Astrocyte of the hippocampus (primary cell): ENCODE measurements at places on chromosomes 4 and X.
A peak's percentile ranks its signal among the peaks of the same experiment; 100 is the strongest.

DNA sequence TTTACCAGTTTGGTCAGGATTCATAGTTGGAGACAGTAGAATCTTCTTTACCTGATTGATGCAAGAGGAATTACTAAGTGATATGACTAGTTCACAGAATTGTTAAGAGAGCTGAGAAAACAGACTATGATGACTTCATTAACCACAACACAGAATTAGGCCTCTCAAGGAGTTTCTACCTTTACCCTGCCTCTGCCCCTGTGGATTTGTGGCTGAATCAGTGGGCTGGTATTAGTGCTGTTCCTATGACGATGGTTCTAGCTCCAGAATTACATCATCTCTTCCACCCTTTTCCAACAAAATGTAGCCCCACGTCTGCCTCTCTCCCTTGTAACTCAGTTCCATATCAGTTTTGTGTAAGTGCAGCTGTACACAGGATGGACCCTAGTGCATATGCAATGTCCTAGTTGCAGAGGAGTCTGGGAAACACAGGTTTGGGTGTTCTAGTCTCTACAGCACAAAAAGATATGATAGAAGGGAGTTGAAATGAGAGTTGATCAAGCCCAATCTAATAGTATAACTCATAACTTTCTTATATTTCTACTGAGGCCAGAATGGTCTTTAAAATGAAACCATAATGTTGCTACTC lies 99.3 kb downstream of the ANXA5 start:
- peak; percentile 39 for DNase-seq

DNA sequence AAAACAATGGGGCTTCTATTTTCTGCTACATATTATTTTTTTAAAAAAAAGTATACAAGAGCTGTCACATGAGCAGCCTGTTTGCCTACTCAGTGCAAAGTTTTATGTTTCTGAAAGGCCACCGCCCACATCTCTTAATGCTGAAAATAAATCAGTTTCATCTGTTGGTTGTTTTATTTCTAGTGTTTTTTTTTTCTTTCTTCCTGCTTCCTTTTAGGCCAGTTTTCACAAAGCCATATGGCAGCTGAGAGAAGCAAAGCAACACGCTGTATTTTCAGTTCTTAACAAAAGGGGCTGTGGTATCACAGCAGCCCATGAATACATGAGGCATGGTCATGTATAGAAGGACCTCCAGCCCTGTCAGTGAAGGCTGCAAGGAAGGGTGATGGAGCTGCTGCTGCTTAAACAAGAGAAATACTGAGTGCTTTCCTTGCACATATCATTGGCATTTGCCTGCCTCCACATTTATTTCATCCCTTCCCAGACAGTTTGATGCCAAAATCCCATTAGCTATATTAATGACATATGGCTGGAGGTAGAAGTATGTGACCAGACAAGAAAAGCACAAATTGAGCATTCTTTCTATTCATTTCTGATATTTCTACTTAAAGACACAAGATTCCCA lies 172.5 kb downstream of the PCDH18 start:
- DNase-seq: no peak

DNA sequence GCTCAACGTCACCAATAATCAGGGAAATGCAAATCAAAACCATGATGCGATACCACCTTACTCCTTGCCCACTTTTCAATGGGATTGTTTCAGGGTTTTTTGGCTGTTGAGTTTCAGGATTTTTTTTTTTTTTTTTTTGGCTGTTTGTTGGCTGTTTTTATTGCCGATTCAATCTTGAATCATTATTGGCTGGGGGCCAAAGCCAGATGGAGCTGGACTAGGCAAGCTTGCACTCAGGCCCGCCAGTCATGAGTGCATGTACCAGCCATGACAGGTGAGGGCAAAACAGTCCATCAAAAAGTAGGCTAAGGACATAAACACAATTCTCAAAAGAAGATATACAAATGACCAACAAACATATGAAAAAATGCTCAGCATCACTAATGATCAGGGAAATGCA lies 13.3 kb downstream of the YIPF7 start:
- no peak for DNase-seq

GRCh38 chrX:21948897-21949578 lies 8.5 kb downstream of the SMS start:
- DNase-seq: no peak

DNA sequence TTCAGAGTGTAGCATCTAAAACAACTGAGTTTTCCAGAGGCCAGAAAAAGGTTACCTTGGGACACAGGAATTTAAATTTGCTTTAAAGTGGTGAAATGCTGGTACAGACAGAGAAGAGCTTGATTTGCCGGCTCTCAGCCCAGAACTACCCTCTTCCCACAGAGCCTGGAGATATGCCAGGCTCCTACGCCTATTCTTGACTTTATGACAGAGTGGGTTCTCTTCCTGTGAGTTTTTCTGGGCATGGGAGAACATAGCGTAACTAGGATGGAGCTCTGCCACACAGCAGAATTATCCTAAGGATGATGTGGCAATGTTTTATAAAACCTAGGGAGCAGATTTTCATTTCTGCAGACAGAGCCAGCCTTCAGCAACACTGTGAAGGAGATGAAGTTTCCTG lies 241.8 kb downstream of the GRIA3 start:
- peak; percentile 55 for DNase-seq

DNA sequence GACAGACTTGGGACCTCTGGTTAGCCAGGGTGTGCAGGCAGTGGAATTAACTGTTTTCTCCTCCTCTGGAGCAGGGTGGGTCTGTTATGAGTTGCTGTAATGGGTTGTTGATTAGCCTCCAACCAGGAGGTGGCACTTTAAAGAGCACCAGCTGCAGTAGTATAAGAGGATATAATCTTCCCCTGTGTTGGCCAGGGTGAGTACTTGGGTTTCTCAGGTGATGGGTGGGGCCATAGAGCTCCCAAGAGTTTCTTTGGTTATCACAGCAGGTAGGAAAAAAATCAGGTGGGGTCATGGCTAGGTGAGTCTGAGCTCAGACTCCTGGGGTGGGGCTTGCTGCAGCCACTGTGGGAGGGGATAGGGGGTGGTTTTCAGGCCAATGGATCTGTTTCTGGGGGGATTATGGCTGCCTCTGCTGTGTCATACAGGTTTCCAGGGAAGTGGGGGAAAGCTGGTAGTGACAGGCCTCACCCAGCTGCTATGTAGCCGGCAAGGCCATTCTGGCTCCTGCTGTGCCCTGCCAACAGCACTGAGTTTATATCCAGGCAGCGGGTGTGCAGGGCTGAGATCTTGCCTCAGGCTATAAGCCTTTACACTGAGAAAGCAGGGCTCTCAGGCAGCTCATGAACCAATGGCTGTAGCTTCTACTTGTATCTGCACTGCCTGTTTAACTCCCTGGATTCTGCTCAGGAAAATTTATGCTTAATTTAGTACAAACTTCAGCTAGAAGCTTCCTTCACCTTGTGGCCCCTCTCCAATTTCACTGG lies 70.1 kb downstream of the CCNG2 start:
- no peak for DNase-seq

GRCh38 chrX:10244915-10245622 lies 88.3 kb downstream of the CLCN4 start:
- DNase-seq: peak; percentile 30

DNA sequence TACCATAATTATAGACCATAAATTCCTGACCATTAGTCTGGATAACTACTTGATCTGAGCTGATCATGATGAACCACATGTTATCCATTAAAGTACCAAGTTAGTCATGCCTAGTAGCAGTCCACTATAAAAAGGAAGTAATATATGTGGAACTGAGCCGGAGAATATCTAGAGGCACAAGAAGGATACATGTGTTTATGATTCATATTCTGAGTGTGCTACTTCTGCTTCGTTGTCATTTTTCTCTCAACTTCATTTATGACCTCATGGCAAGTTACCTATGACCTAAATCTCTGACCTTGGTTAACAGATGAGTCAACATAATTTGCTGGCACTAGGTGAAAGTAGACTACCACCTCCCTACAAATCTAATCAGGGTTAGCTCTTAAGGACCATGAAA lies 56.5 kb upstream of the ANKRD17 start:
- DNase-seq: no peak

- DNase-seq: no peak
These were observed 130.5 kb downstream of the PTTG2 start for GRCh38 chr4:38090455-38091246.

- DNase-seq: peak; percentile 77
These were observed 72.1 kb downstream of the PRSS12 start for GRCh38 chr4:118280501-118281218.

GRCh38 chr4:996997-997374 lies 3.8 kb upstream of the SLC26A1 start:
- DNase-seq: no peak

DNA sequence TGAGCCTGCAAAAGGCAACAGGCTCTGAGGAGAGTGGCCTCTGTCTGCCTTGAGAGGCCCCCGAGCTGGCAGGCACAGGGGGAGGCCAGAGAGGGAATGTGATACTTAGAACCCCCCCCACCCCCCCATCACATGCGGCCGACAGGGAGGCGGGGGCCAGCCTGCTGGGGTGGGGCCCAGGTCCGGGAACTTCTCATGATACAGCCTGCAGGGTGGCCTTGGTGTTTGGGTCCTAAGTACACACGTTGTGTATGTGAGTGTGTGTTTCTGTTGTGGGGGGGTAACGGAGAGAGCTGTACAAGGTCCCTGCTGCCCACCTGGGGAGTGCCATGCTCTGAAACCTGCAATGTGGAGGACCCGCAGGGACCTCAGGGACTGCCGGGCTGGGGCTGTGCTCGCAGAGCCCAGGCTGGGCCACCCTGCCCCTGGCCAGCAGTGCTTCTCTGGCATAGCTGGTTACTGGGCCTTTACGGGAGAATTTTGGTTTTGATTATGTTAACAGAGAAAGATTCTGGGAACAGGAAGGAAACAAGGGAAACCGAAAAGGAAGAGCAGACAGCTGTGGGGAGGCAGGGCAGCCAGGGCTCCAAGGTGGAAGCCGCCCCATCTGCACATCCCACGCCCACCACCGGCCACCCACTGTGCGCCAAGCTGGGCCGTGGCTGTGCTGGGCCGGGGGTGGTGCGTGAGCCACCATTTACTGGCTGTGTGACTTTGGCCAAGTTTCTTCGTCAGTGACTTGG lies 19.9 kb downstream of the SH3BP2 start:
- no peak for DNase-seq

DNA sequence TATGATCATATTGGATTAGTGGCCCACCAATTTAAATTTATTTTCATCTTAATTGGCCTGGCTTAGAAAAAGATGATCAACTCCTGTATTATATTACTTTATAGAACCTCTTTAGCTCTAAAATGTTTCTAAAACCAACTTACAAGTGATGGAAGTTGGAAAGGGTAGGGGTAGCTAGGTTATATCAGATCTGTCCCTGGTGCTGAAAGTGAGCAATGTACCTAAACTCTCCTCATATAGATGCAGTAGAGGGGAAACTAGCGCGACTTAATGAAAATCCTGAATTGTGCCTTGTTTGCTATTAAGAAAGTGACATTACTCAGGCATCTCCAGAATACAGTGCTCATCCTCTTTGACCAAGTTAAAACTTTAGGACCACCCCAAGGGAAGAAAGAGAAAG lies 7.5 kb upstream of the PTCHD1 start:
- peak; percentile 20 for DNase-seq

DNA sequence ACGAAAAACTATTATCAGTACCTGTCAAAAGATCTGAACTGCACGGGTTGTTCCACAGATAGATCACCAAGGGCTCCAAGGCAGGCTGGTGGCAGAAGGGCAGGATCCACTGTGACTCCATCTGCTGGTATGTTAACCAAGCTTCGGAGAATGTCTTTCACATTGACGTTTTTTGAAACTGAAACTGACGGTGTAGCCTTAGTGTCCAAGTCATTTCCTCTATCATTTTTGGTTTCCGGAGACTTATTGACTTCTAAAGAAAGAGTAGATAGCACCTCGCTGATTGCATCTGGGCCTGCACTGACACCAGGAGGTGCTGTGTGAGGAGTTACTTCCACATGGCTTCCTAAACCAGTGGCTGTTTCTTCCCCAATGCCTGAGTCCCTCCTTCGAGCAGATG lies 186.9 kb downstream of the LRBA start:
- no peak for DNase-seq

- no peak for DNase-seq
These were observed 45.6 kb downstream of the GLUD2 start for GRCh38 chrX:121093011-121093410.

DNA sequence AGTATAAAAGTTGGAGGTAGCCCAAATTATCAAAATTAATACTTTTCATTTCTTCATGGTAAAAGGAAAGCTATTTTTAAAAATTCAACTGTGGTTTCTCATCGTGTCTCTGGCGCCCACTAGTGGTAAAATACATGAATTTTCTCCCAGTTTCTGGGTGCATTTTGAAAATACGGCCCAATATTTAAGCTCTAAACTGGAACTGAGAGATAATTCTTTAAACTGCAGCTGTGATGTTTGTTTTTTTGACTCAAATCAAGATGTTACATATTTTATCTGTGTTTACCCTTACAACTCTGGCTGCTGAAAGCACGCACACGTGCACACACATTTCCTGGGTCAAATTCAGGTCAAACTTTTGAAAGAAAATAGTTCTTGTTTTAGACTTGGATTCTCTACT lies 123.9 kb upstream of the ACSL4 start:
- peak; percentile 44 for DNase-seq

GRCh38 chr4:118734491-118735205 lies 49.5 kb downstream of the METTL14 start:
- DNase-seq: no peak

GRCh38 chr4:3418029-3418762 lies 23.6 kb upstream of the HGFAC start:
- DNase-seq: no peak

- DNase-seq: no peak
These were observed 45.5 kb downstream of the MAGEA9 start for GRCh38 chrX:149827254-149827653.

GRCh38 chr4:28221536-28221935 lies 1360.9 kb downstream of the STIM2 start:
- DNase-seq: no peak

GRCh38 chrX:26606971-26607370 lies 391.0 kb downstream of the MAGEB5 start:
- no peak for DNase-seq

DNA sequence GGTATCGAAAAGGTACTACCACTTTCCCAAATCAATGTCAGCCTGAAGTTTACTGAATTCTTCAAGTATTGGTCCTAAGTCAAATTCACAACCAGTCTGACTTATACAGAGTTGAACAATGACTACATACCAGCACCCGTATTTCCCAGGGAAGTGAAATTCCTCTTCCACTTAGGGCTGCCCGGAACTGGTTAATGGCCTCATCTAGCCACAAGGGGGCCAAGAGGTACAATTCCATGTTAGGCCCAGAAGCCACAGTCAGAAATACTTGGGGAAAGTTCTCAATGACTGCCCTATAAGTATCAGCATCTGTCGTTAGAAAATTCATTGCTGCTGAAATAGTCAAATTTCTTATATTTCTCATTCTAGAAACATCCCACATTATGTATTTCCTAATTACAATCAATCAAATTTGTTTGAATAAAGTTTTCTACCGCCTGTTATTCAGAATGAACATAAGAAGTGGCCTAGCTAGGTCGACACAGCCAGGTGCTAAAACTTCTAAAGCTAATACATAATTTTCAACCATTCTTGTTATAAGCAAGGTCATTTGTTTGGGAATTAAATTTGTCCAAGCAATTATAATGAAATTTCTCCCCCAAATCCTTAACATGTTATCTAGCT lies 5.6 kb upstream of the PCDH7 start:
- peak; percentile 76 for DNase-seq

- no peak for DNase-seq
These were observed 15.3 kb upstream of the RAB9B start for GRCh38 chrX:103847174-103847870.

GRCh38 chrX:137428221-137428661 lies 137.7 kb upstream of the ZIC3 start:
- peak; percentile 3 for DNase-seq

- DNase-seq: peak; percentile 89
These were observed 815 bp downstream of the EIF4E start for GRCh38 chr4:98928131-98928504.

- DNase-seq: no peak
These were observed 29.3 kb downstream of the BEND4 start for GRCh38 chr4:42123071-42123644.
